ENCODE measurements at places on chromosomes 5 and 9.

DNA sequence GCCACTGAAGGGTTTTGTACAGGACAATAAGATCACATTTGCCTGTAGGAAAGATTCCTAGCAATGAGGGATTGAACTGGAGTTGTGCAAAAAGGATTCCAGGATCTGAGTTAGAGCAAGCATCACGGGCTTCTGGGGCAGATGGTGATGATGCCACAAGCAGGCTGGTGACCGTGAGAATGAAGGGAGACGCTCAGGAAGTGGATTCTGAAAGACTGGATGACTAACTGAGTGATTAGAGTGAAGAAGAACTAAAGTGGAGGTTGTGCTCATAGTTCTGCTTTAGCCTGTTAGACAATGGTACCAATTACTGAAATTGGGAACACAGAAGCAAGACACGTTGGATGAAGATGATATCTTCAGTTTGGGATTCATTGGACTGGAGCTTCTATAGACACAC, 168.2 kb downstream of the CD180 start:
- DNase-seq, result no peak

DNA sequence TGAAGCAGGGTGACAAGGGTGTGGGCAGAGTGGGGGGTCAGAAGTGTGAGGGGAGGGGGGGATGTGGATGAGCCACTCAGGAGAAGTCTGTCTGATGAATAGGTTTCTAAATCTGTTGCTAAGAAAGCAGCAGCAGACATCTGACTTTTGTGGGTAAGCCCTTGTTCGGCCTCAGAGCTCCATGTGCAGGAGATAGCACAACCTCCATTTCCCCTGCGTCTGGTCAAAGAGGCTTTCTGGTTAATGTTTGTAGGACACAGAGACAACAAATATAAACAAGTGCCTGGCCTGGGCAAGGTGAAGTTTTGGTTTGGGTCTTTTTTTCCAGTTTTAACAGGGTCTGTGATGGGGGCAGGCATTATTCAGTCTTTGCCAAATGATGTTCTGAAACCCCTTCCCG, 57.0 kb upstream of the GNE start:
- DNase-seq, result no peak

DNA sequence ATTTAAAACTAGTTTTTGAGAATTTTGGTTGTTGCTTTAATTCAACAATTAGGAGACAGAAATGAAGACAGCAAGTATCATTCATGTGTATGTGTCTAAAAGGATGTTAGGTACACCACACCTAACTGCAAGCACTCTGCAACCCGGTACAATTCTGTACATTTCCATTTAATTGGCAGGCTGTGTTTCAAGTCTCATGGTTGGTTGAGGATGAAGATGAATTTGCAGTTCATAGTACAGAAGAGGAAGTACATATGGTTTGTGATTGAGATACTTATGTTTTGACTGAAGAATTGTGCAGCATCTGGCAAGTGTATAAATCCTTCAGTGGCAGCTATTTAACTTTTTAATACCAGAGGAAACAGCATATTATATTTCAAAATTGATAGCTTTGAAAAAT, 628.7 kb upstream of the ZNF608 start:
- no peak for DNase-seq

DNA sequence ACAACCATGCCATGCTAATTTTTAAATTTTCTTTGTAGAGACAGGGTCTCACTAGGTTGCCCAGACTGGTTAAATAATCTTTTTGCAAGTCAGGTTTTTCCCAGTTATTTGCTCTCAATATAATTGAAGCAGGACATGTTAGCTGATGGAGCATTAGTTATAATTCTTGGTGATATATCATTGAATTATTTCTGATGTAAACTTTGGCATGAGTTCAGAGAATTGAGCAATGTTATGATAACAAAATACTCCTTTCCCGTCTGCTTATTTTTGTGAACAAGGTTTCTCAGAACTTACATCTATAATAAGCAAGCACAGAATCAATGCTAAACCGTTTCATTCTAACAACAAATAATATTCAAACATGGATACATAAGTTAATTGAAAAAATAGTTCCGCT, 37.8 kb downstream of the BHMT start:
- no peak for DNase-seq

DNA sequence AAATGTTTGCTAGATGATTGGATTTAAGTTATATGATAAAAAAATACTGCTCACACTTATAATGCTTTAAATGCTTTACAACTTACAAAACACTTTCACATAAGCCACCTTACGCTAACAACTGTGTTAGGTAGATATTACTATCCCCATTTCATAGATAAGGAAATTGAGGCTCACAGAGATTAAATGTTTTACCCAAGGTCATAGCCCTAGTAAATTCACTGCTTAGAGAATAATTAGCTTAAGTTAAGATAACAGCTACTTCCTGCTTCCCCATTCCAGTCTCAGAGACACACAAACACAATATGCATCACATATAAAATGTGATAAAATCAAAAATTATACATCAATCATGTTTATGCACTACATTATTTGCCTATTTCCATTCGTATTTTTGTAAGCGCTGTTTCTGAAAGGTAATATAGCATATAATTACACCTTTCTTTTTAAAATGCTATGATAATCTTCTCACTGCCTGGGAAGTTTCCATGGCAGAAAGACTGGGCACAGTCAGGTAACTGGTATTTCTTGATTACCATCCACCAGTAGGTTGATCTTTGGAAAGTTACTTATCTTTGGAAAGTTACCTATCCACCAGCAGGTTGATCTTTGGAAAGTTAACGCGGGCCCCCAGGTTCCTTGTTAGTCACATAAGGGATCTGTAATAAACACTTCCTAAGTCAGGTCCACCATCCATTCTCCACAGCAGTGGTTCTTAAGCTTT, 101.1 kb downstream of the NFIB start:
- DNase-seq, result no peak

DNA sequence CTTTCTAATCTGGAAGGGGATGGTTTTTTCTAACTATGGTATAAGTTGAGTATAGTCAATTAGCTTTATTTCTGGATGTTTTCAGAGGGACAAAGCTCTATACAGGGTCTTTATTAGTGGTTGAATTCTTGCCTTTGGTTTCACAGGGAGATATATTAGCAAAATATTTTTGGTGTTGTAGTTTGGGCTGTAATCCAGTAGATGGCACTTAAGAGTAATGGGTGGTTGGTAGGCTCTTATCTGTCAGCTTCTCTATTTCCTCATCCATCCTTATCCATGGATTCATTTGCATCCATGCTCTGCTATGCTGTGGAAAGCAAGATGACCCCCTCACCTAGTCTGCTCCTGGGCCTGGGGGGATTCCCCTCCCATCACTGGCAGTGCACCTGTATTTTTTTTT, 363.6 kb upstream of the CYLC2 start:
- no peak for DNase-seq

GRCh38 chr5:139676406-139676805, 28.3 kb downstream of the CXXC5 start:
- DNase-seq, result peak; percentile 22

GRCh38 chr9:100474924-100475276, 2.0 kb downstream of the TMEFF1 start:
- DNase-seq, result no peak

DNA sequence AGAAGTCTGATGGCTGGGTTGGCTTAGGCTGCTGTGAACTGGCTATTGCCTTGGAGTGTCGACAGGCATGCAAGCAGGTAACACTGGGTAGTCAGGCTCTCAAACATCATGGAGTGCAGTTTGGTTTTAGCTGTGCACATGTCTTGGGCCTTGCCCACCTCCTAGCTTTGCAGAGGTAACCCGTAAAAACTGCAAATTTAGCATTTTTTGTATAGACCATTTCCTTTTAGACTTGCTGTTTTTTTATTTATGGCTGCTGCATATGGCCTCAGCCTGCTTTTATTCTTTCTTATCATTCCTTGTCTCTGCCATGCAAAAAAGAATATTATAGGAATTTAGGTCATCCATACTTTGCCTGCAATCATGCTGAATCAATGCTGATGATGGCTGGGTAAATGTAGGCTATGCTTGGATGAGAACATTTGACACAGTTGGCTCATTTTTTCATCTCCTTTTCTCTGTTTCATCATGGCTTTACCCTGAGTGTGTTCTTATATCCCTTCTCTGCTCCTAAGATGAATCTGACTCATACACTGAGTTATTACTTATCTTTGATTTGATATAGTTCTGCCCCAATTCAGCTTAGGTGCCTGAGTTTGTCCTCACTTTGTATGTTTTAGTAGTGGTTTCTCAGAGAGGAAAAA, 27.2 kb downstream of the RECK start:
- no peak for DNase-seq

DNA sequence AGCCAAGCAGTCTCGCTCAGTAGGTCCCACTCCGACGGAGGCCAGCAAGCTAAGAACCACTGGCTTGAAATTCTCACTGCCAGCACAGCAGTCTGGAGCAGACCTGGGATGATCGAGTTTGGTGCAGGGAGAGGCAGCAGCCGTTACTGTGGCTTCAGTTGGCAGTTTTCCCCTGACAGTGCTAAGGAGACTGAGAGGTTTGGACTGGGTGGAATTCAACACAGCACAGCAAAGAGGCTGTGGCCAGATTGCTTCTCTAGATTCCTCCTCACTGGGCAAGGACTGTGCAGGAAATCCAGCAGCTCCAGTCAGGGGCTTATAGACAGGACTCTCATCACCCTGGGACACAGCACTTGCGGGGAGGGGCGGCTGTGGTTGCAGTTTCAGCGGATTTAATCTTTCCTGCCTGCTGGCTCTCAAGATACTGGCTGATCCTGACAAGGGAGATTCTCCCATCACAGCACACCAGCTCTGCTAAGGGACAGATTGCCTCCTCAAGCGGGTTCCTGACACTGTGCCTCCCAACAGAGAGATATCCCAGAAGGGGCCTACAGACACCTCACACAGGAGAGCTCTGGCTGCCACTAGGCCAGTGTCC, 122.1 kb downstream of the YIPF5 start:
- DNase-seq, result no peak

DNA sequence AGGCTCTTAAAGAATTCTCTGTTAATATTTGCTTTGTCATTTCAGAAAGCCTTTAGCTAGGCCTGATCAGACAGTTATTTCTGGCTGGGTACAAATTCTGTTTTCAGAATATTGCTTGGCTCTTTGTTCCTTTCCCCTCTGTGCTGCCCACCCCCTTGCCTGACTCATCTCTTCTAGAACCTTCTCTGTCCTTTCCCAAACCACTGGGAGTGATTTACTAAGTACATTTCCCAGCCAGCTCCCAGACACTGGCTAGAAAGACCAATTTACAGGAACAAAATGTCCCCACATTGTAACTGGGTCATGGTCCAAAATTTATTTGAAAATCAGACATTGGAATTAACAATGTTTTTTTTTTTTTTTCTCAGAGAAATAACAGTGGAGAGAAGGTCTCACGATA, 133.1 kb upstream of the MAP1B start:
- no peak for DNase-seq

DNA sequence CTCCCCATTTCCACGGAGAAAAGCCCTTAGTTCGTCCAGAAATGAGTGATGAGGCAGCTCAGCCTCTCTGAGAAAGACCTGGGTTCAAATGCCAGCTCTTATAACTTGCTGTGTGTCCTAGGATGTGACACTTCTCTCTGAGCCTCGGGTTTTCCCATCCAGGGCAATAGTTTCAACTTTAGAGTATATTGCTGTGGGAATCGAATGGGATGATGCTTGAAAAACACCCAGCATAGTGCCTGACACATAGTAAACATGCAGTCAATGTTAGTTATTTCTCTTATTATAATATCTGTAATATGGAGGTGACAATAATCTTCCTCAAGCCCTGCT, 430 bp upstream of the MAPKAP1 start:
- no peak for DNase-seq

- DNase-seq, result no peak
Observed at GRCh38 chr5:1934801-1935429, 52.2 kb upstream of the IRX4 start.

DNA sequence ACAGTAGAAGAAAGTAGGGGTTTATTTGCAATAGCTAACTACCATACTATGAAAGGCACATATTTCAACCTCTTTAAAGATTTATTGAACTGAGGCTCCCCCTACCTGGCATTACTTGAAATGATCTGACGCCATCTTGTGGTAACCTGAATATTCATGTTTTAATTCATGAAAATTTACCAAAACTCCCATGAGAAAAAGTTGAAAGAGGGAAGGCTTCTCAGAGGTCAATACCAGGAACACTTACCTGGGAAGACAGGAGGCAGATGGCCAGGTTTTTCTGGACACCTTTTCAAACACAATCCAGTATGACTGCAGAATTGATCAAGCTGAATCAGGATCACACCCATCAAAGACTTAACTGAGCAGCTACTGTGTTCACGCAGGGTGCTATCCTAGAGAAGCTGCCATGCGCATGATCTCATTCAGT, 9.4 kb downstream of the PRELID2 start:
- DNase-seq, result peak; percentile 37

DNA sequence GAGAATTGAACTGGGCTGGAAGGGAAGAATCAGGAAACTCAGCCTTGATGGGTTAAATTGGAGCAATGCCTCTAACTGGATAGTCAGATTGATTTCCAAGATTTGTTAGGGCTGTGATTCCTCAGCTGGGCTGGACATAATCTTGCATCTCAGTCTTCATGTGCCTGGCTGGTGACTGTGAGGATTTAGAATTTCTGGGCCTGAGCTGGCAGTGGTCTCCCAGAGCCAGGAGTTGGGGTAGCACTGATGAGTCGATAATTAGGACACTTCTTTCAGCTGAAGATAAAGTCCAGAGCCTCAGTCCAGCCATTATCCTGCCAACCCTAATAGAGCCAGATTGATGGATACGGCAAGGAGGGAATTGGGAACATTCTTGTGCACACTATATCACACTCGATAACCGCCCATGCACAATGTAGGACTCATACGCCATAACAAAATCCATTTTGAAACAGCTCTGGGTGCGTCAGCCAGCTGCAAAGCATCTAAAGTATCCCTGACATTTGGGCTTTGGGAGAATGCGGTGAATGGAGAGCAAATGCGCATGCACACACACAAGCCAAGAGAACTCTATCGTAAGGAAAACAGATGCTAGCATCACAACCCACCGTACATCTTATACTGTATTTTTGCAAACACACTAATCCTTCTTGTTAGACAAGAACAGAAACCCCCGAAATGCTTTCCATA, 405.1 kb upstream of the KLF4 start:
- no peak for DNase-seq

- no peak for DNase-seq
Observed at GRCh38 chr5:72523960-72524582, 16.9 kb upstream of the ZNF366 start.

All from NCI-H1092 treated with DMSO at 0.1 percent for 48 hours (cell line).